Left kidney (tissue), 8 donors: ENCODE measurements at places on chromosomes 1 and 21. TPM values are rescaled to one million over a fixed set of nuclear protein-coding genes. Genes with fewer than 3 reads are reported as not detected.
A peak's percentile ranks its signal among the peaks of the same experiment; 100 is the strongest.

- no peak for DNase-seq
Observed at GRCh38 chr1:229028987-229029878, 241.7 kb upstream of the RAB4A start.

DNA sequence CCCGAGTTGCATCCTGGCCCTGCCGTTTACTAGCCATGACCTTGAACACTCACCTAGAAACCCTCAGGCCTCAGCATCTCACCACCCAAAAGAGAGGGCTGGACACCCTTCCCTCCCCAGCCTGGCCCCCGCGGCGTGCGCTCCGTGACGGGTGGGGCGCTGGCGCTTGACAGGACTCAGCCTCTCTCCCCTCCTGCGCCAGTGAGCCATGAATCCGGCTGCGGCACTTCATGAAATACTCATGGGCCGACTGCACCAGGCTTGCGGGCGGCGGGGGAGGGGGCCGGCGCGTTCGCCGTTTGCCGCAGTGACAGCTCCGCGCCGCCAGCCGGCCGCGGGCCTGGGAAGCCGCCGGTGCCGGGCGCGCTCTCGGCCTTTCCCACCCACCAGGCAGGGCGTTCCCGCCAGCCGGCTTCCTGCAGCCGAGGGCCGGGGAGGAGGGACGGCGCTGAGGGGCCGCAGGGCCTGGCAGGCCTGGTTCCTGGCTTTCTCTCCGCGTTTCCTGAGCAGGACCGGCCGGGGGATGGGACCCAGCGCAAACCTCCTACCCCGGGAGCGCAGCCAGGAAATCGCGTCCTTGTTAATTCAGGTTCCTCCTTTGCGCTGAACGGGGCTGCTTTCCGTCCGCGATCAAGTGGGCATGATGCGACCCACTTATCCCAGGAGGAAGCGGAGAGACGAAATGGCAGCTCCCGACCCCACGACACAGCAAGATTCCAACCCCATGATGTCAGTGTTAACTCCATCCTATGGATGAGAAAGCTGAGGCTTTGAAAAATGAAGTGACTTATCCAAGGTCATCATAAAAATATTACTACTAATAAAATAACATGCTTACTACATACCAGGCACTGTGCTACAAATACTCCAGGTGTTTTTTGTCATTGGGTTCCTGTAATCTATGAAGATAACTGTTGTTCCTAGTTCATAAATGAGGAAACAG lies 9.1 kb upstream of the LUZP1 start:
- DNase-seq = peak; percentile 57

- no peak for DNase-seq
Observed at GRCh38 chr21:16707274-16707673, 805.6 kb upstream of the CXADR start.

- peak; percentile 45 for DNase-seq
Observed at GRCh38 chr1:16082283-16083038, 9.0 kb upstream of the FAM131C start.

- DNase-seq = no peak
Observed at GRCh38 chr1:104852151-104852550, 1102.5 kb downstream of the AMY1C start.

- no peak for DNase-seq
Observed at GRCh38 chr1:54461731-54462596, 55.8 kb upstream of the SSBP3 start.

GRCh38 chr1:20278692-20279130 lies 12.0 kb upstream of the VWA5B1 start:
- DNase-seq = no peak

Gene LORICRIN
- polyA plus RNA-seq = not detected

Gene UBE2U
- polyA plus RNA-seq = not detected
